ENCODE measurements at places on chromosomes 6 and 20.

GRCh38 chr6:126181173-126181741 lies 158.7 kb upstream of the CENPW start:
- DNase-seq = peak; percentile 7

GRCh38 chr20:63095718-63096654 lies 89.2 kb upstream of the BHLHE23 start:
- DNase-seq = no peak

DNA sequence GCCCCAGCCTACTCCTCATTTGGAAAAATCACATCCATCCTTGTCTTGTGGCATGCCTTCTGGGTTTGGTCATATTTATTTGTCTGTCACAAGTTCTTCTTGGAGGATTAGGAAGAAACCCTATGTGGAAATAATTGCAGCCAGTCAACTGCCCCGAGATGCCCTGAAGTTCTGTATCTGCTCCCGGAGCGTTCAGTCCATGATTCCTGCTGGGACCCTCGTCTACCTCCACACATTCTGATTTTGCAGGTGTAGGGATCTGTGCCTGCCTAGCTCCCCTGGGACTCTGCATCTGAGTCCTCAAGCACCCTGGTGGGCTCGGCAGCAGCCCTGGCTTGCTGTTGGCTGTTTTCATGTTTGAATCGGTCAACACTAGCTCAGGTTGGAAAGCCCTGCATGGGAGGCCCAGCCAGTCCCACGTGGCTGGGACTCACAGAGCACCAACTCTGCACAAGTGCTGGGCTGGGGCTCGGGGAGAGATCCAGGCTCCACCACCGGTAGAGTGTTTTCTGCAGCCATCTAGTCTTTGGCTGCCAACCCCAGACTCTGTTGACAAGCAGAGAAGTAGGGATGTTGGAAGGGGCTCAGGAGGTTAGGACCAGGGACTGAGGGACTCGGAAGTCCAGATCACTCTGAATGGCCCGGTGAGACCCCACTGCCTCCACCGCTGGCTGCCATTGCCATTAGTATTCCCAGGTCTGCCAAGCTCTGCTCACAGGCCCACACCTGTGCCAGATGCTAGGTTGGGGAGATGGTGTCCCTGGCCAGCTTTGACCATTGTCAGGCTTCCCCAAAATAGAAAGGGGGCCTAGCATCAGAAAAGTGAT lies 183.5 kb upstream of the CST7 start:
- no peak for DNase-seq

- no peak for DNase-seq
These were observed 101.6 kb downstream of the DST start for GRCh38 chr6:56541030-56541600.

- DNase-seq = no peak
These were observed 363.8 kb upstream of the SULF2 start for GRCh38 chr20:48148916-48149672.

DNA sequence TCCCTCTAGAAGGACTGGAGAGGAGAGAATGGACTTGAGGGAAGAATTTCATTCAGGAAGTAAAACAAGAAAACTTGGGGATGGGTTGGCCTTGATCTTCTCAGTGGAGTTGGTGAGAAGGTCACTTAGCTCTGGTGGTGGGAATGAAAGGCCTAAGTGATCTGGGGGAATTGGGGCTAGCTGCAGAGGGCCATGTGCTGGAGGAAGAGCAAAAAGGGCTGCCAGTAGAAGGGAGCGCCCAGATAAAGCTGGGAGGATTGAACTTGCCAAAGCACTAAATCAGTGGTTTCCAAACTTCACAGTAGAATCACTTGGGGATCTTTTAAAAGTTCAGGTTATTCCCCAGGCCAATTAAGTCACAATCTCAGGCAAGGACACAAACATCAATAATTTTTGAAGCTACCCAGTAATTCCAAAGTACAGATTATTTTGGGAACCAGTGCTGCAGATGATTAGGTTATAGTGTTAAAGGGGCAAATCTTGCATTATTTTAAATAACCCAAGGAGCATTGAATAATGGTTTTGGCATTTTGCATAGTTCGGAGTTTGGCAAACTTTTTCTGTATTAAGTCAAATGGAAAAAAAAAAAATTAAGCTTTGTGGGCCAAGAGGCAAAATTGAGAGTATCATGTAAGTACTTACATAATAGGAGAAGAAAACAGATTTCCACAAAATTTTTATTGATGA lies 36.5 kb upstream of the RFPL4B start:
- no peak for DNase-seq

DNA sequence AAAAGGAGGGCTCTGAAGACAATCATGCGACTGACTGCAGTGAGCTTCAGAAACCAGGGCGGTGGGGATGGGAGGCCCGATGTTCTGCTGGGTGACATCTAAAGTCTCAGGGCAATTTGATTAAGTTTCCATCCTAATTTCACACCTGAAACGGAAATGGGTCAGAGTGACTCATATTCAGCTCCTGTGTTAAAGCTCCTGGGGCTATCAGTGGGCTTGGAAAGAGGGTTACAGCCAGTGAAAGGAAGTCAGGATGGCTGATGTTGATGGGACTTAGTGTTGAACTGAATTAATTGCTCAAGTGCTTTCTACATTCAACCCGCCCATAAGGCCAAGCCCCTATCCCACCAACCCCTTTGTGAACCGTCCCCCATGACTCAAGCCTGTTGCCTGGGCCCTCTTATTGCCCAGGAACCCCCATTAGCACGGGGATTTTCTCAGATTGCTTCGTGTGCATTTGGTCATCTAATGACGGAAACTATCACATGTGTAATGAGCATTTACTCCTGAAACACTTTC lies 47.1 kb upstream of the TBC1D7 start:
- no peak for DNase-seq

GRCh38 chr20:39112178-39112743 lies 150.1 kb downstream of the DHX35 start:
- DNase-seq = peak; percentile 64

- no peak for DNase-seq
These were observed 544 bp upstream of the KHDC1 start for GRCh38 chr6:73263570-73263909.

GRCh38 chr6:112639391-112639831 lies 292.3 kb downstream of the RFPL4B start:
- peak; percentile 45 for DNase-seq

DNA sequence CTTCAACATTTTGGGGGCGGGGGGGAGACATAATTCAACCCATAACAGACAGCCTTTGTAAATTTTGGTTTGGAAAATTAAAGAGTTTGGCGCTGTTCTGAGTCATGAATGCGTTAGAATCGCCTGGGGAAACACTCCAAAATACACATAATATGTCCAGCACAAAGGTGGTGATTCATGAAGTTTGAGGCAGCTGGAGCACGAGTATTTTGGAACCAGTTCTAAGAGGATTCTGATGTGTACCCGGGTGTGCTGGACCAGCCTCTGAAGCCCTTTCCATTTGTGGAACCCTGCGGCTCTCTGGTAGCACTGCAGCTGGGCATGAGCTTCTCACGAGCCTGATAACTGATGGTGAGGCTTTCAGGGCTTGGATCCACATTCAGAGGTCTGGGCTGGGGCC lies 4.7 kb downstream of the GMPR start:
- peak; percentile 93 for DNase-seq

GRCh38 chr6:170416959-170417606 lies 110.5 kb downstream of the FAM120B start:
- DNase-seq = no peak

GRCh38 chr20:37388831-37389230 lies 42.9 kb downstream of the SRC start:
- no peak for DNase-seq

DNA sequence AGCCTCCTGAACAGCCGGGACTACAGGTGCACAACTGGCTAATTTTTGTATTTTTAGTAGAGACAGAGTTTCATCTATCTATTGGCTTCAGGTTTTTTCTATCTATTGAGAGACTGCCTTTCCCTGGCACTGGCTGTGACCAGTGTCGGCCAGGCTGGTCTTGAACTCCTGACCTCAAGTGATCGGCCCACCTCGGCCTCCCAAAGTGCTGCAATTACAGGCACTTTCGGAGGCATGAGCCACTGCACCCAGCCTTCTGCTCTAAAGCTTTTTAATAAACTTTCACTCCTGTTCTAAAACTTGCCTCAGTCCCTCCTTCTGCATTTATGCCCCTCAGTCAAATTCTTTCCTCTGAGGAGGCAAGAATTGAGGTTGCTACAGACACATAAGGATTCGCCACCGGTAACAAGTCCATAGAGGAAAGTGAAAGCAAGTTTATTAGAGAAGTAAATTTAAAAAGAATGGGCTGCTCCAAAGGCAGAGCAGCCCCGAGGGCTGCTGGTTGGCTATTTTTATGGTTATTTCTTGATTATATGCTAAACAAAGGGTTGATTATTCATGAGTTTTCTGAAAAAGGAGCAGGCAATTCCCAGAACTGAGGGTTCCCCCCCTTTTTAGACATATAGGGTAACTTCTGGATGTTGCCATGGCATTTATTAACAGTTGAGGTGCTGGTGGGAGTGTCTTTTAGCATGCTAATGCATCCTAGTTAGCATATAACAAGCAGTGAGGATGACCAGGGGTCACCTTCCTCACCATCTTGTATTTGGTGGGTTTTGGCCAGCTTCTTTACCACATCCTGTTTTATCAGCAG lies 44.8 kb upstream of the RNGTT start:
- DNase-seq = peak; percentile 9

DNA sequence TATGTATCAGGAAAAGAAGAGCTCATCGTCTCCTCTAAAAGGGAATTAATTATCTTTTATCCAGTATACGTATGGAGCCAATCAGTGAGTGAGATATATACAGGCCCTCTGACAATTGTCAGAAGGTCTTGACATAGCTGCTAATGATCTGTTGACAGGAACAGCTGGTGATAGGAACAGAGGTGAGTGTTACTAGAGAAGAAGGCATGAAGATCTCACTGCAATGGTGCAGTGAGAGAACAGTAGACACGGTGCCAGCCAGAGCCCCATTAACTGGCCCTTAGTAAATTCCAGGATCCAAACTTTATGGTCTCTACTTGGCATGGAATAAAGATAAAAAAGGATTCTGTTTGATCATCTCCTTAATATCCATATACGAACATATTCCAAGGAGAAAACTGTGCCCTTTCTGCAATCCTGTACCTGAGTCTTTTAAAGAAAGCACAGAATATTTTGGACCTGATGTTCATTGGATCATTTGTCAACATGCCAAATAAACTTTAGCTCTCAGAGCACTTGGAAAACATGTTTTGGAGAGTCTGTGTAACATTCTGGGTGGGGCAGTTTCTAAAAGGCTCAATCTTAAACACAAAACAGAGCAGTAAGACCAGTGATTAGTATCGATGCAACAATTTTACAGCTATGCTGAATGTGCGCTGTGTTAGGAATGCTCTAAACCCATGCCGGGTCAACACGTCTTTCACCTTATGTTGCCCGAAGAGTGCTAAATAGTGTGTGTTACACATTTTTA lies 135.8 kb upstream of the CITED2 start:
- no peak for DNase-seq

DNA sequence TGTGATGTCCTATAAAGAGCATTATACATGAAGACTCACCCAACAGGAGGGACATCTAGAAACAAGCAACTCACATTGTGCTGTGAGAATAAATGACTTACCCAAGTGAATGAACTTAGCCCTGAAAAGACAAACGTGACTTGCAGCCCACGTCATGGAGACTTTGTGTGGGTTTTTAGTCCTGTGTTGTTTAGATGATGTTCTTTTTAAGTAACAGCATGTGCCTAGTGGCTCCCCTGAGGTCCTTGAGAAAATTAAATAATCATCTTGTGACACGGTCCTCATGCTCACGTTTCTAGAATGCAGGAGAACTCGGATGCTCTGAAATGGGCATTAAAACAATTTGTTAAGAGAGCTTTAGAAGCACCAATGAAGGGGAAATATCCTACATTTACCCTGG lies 165.1 kb downstream of the SASH1 start:
- no peak for DNase-seq

Measured in astrocyte of the hippocampus (primary cell).